Cardiac ventricle fibroblast (primary cell): ENCODE measurements at places on chromosomes 4 and X. TPM values are rescaled to one million over a fixed set of nuclear protein-coding genes. Genes with fewer than 3 reads are reported as not detected.

Gene ADAMTS3
- 1.7 and 2.9 TPM in 2 replicates for total RNA-seq

Gene SYTL5
- 0.05 TPM in 1 of 2 replicates, not detected in the other for total RNA-seq

Gene HMGN5
- 2.1 and 2.2 TPM in 2 replicates for total RNA-seq

Gene AFM
- total RNA-seq: not detected in 2 replicates

Gene PPP2R2C
- not detected in 2 replicates for total RNA-seq
